ENCODE measurements at places on chromosomes 16 and 17. TPM values are rescaled to one million over a fixed set of nuclear protein-coding genes. Genes with fewer than 3 reads are reported as not detected.
A peak's percentile ranks its signal among the peaks of the same experiment; 100 is the strongest.

DNA sequence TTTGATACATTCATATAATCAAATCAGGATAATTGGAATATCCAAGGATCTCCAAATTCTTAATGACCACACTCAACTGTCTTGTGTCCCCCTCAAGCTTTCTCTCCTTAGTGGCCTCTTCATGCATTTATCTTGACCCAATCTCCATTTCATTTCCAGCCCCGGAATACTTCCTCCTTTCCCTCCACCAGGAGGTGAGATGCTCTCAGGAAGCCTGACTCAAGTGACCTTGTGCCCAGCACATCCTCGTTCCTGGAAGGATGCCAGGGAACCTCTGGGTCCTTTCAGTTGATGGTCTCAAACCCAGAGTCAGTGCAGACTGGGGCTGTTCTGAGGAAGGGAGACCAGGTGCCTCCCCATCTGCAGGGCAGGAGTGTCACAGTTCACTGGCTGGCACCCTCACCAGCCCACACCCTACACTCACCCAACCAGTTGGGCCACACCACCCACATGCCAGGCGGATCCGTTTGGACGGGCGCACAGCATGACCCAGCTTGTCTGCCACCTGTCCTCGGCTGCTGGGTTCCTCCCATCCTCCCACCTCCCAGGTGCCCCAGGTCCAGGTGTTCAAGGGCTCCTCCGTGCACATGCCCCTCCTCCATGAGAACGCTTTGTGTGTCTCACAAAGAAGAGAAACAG, 14.0 kb upstream of the EMP2 start:
- no peaks in the 10 kb centered on the region for H3K4me1 ChIP-seq
- H3K4me3 ChIP-seq, result no peak overlapping the region
- H3K27me3 ChIP-seq, result peaks cover 2% of the 10 kb centered on the region
- H3K27ac ChIP-seq, result no peak overlapping the region
- DNase-seq, result no peak
- no peaks in the 10 kb centered on the region for H3K36me3 ChIP-seq

CMTM2 gene
- 0.51 TPM for total RNA-seq

DNA sequence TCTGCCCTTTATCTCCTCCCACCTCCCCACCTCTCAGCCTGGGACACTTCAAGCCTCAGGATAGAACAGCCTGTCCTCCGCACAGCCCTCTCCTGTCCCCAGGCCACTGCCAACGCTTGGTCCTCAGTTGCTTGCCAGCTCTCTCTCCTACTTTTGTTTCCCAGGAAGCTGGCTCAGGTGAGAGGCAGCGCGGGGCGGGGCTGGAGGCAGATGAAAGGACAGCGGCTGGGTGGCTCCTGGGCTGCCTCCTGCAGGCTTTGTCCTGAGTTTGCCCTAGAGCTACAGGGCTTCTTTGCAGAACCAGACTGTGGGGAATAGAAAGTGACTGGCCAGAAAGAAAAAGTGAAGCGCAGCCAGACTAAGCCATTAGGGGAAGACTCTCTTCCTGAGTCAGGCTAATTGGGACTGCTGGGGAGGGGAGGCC, 48.2 kb upstream of the CDC42EP4 start:
- peaks cover 22% of the 10 kb centered on the region for H3K4me1 ChIP-seq
- H3K36me3 ChIP-seq, result no peaks in the 10 kb centered on the region
- H3K27ac ChIP-seq, result peak overlapping the region; percentile 66
- H3K27me3 ChIP-seq, result no peaks in the 10 kb centered on the region

- H3K4me1 ChIP-seq, result peaks cover 70% of the 10 kb centered on the region
- H3K27me3 ChIP-seq, result peaks cover 100% of the 10 kb centered on the region
- H3K27ac ChIP-seq, result no peak overlapping the region
- H3K4me3 ChIP-seq, result no peak overlapping the region
- DNase-seq, result no peak
These were observed 3.1 kb upstream of the LHX1 start for GRCh38 chr17:36934144-36934691.

DNA sequence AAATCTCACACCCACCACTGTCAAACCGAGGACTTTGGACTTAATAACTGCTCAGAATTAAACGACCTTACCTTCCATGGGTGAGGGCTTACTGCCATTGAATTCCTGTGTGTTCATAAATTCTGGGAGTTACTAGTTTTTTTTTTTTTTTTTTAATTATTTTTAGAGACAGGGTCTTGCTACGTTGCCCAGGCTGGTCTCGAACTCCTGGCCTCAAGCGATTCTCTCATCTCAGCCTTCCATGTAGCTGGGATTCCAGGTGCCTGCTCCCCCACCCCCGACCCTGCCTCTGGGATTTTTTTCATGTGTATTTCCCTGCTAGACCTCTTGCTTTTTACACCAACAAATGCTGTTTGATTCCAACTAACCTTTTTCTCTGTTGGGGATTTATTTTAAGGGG, 14.9 kb upstream of the CD300A start:
- DNase-seq, result no peak
- no peak overlapping the region for H3K4me3 ChIP-seq
- H3K27me3 ChIP-seq, result peaks cover 14% of the 10 kb centered on the region
- peaks cover 7% of the 10 kb centered on the region for H3K36me3 ChIP-seq
- H3K27ac ChIP-seq, result no peak overlapping the region

DNA sequence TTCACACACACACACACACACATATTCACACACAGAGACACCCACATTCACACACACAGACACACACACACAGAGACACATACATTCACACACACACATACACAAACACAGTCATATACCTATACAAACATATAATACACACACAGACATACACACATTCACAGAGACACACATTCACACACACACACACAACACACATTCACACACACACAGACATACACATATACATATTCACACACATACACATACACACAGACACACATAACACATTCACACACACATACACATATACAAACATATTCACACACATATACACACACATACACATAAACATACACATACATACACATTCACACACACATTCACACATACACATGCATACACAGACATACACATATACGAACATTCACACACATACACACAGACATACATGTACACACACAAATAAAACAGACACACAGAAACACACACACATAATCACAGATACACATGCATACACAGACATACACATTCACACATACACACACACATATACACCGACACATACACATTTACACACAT, 7.9 kb downstream of the PRCD start:
- no peaks in the 10 kb centered on the region for H3K27me3 ChIP-seq
- H3K36me3 ChIP-seq, result no peaks in the 10 kb centered on the region
- H3K27ac ChIP-seq, result no peak overlapping the region
- no peak for DNase-seq
- no peak overlapping the region for H3K4me3 ChIP-seq

DNA sequence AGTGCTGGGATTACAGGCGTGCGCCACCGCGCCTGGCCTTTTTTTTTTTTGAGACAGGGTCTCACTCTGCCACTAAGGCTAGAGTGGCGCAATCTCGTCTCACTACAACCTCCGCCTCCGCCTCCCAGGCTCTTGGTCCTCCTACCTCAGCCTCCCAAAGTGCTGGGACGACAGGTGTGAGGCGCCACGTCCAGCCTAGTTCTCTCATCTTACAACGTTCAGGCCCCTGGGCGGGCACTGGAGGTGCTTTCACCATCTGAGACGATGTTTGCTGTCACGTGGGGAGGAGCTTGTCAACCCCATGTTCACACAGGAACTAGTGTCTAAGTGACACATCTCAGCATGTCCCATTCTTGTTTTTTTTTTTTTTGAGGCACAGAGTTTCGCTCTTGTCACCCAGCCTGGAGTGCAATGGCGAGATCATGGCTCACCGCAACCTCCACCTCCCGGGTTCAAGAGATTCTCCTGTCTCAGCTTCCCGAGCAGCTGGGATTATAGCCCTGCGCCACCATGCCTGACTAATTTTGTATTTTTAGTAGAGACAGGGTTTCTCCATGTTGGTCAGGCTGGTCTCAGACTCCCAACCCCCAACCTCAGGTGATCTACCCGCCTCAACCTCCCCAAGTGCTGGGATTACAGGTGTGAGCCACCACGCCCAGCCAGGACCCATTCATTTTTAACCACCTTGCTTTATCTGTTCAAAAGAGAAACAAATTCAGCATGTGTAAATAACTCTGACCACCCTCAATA, 5.2 kb upstream of the FANCA start:
- H3K27me3 ChIP-seq, result no peaks in the 10 kb centered on the region
- peaks cover 3% of the 10 kb centered on the region for H3K36me3 ChIP-seq
- peaks cover 16% of the 10 kb centered on the region for H3K4me1 ChIP-seq
- H3K27ac ChIP-seq, result no peak overlapping the region

DNA sequence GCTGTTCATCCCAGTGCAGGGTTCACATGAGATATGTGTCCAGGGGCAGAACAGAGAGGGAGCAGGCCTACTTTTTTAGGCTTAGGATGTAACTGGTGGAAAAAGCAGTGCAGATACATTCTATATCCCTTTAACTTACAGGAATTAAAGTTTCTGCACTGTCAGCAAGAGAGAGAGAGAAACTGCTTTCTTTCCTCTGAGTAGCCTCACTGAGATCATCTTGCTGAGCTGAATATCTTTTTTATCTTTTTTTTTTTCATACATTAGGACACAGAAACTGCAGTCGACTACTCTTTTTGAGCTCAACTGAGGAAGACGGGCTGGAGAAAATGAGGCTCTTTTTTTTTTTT, 50.1 kb downstream of the CNGB1 start:
- H3K27me3 ChIP-seq, result no peaks in the 10 kb centered on the region
- peak overlapping the region; percentile 56 for H3K27ac ChIP-seq
- H3K4me1 ChIP-seq, result no peaks in the 10 kb centered on the region
- no peaks in the 10 kb centered on the region for H3K36me3 ChIP-seq

DNA sequence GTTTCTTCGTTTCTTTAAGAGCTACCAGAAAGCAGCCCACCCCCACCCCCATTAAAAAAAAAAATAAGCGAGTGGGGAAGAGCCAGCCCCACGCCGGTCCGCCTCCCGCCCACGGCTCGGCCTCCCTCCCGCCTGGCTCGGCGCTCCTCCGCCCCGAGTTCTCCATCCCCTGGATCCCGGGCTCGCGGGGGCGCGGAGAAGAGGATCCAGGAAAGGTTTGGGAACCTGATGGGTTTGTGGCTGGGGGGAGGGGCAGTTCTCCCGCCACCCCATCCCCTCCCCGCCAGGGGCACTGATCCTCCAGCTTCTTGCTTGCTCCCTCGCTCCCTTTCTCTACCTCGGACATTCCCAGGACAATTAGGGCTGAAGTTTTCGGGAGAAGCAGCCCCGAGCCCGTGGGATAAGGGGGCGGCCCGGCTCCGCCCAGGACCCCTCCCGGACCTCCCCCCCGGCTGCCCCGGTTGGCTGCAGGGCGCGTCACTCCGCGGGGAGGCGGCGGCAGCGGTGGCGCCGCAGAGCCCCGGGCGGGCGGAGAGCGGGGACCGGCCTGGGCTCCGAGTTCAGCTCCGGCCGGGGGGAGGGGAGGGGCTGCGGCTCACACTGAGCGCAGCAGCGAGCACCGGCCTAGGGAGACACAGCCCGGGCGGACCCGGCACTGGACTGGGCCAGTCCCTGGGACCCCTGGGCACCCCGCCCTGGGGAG, 1.0 kb upstream of the SALL1 start:
- no peak for DNase-seq
- H3K4me1 ChIP-seq, result peaks cover 28% of the 10 kb centered on the region
- H3K27ac ChIP-seq, result no peak overlapping the region
- H3K36me3 ChIP-seq, result no peaks in the 10 kb centered on the region

DNA sequence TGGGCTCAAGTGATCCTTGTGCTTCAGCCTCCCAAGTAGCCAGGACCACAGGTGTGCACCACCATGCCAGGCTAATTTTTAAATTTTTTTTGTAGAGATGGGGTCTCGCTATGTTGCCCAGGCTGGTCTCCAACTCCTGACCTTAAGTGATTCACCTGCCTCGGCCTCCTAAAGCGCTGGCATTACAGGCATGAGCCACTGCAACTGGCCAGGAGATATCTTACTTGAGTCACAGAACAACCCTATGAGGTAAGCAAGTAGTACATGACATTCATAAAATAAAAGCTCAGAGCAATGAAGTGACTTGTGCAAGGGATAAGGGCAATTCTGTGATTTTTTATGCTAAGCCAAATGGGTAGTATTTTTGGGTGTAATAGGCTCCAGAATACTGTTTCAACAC, 57.3 kb downstream of the CDC27 start:
- H3K27me3 ChIP-seq, result no peaks in the 10 kb centered on the region
- H3K36me3 ChIP-seq, result peaks cover 35% of the 10 kb centered on the region
- no peak overlapping the region for H3K4me3 ChIP-seq
- DNase-seq, result no peak

- no peaks in the 10 kb centered on the region for H3K27me3 ChIP-seq
- DNase-seq, result no peak
- no peaks in the 10 kb centered on the region for H3K36me3 ChIP-seq
- no peak overlapping the region for H3K4me3 ChIP-seq
- H3K27ac ChIP-seq, result no peak overlapping the region
- peaks cover 2% of the 10 kb centered on the region for H3K4me1 ChIP-seq
These were observed 444.7 kb downstream of the HS3ST3B1 start for GRCh38 chr17:14745541-14745940.

CDH3 gene
- total RNA-seq, result 180 TPM

DNA sequence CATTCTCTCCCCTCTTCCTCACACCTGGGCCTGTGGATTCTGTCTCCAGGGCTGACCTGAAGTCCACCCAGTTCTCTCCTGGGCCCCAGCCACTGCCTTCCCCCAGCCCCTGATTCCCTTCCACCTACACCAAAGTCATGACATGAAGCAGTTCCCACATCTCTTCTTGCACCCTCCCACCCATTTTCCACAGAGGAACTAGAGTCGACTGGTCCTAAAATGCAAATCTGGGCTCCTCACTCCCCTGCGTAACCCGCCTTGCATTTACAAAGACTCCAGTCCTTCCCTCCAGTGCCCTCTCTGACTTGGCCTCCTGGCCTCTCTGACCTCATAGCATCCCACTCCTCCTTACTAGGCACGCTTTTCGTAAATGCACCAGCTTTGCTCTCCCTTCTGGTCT, 14.8 kb downstream of the COX6A2 start:
- H3K36me3 ChIP-seq, result no peaks in the 10 kb centered on the region
- no peak overlapping the region for H3K27ac ChIP-seq
- H3K27me3 ChIP-seq, result peaks cover 51% of the 10 kb centered on the region
- no peak overlapping the region for H3K4me3 ChIP-seq

DNA sequence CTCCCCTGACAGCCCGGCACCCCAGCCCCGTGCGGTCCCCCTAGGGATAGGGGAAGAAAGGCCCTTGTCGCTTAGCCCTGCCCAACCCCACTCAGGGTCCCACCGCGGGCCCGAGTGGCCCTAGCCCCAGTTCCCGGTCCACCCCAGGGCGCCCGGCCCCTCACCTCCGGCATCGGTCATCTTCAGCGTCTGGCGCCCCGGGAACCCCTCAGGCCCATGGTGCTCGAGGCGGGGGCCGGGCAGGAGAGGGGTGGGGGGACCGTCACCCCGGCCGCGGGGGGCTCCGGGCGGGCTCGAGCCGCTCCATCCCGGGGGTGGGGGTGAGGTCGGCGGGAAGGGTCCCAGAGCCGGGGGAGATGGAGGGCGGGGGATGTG, 620 bp downstream of the SAMD14 start:
- H3K4me1 ChIP-seq, result peaks cover 20% of the 10 kb centered on the region
- peak overlapping the region; percentile 93 for H3K4me3 ChIP-seq
- no peaks in the 10 kb centered on the region for H3K36me3 ChIP-seq
- H3K27me3 ChIP-seq, result peaks cover 8% of the 10 kb centered on the region
- no peak overlapping the region for H3K27ac ChIP-seq

GRCh38 chr16:29818082-29818481, 2.1 kb downstream of the PAGR1 start:
- no peak overlapping the region for H3K27ac ChIP-seq

GRCh38 chr17:28811651-28812090, 30.9 kb downstream of the FAM222B start:
- DNase-seq, result no peak
- no peaks in the 10 kb centered on the region for H3K27me3 ChIP-seq
- H3K4me3 ChIP-seq, result peak overlapping the region; percentile 83
- H3K36me3 ChIP-seq, result no peaks in the 10 kb centered on the region

SULT1A1 gene
- 9.9 TPM for total RNA-seq

RAB26 gene
- 1.1 TPM for total RNA-seq

GRCh38 chr17:66947311-66947710, 17.2 kb upstream of the CACNG4 start:
- H3K27ac ChIP-seq, result no peak overlapping the region
- peaks cover 3% of the 10 kb centered on the region for H3K36me3 ChIP-seq
- H3K27me3 ChIP-seq, result peaks cover 22% of the 10 kb centered on the region
- peaks cover 57% of the 10 kb centered on the region for H3K4me1 ChIP-seq
- no peak for DNase-seq

PIMREG gene
- 12.1 TPM for total RNA-seq

Measured in mesothelial cell of epicardium (in vitro differentiated cells).